Right atrium auricular region (tissue), 2 donors: ENCODE measurements at places on chromosomes 5 and 9.

DNA sequence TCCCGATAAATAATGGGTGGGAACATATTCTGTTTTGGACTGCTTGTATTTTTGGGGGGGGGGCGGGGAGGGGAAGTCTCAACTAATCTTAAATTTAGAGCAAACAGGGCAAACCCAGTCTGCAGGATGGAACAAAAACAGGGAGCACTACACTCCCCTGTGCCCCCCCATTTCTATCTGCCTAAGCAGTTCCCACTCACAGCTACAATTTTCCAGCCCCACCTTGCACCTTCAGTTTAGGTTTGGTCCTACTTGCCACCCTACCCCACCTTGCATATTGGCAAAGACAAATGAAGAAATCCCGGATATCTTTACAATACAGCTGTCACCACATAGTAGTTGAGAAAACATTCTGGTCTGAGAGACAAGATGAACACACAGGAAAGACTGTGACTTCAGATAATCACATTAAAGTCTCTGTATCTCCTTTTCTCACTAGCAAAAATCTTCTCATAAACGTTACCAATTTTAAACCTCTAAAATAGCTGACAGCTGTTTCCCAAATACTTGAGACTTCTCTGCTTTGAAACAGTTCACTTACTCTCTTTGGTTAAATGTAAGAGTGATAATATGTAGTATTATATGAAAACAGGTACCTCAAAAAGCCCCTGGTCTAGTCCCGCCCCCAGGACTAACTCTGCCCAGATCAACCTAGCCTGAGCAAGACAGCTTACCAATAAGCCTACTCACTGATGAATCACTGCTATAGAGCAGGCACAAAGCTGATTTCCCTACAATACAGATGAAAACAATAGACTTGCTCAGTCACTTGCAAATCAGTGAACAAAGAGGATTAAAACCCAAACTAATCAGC lies 5.2 kb upstream of the RAPGEF6 start:
- DNase-seq: no peak

DNA sequence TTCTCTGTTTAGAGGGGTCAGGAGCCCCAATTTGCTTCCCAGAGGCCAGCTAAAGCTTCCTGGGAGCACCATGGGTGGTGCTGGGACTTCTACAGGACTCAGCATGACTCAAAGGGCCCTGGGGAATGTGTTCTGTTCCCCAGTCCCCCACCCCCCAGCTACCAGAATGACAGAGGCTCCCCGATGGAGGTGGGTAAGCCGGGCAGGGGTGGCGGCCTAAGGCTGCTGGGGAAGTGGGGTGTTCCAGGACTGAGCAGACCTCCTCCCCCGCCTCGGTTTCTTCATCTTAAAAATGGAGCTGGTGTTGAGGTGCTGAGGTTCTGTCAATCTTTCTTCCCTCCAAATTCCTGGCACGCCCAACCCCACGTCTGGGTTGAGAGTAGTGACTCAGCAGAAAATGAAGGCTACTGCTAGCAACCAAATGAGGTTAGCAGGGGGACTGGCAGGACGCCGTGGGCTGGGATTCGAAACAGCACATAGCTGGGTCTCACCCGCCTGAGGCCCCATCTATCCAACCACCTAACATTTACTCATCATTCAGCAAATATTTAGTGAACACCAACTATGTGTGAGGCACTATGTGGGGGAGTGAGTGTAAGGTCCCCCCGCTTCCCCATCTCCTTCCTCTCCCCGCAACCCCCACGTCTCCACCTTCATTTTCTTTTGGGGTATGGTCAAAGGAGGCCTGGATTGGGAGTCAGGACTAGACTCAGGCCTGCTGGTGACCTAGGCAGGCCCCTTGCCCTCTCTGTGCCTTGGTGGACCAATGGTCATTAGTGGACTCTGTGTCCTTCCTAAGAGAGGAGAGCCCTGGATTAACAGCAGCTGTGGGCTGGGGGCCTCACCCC lies 50.2 kb downstream of the C9orf50 start:
- DNase-seq: peak; percentile 73

GRCh38 chr9:93667627-93668026 lies 91.2 kb downstream of the PHF2 start:
- DNase-seq: no peak

GRCh38 chr5:65832603-65833228 lies 93.7 kb upstream of the ERBIN start:
- DNase-seq: no peak

- no peak for DNase-seq
Measured at GRCh38 chr9:35697486-35697885, 7.8 kb upstream of the TPM2 start.

DNA sequence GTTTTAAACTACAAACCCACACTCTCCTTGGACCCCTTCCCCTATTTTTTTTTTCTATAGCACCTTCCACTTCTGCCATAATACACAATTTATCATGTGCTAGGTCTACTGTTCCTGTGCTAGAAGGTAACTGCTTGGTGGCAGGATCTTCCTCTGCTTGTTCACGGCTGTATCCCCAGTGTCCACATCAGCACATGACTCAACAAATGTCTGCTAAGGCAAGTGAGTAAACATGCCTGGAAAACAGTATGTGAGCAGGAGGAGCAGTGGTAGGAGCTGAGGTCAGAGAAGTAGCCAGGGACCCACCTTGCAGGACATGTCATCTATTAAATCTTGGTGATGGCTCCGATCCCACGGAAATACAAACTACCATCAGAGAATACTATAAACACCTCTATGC lies 79.4 kb downstream of the AUH start:
- no peak for DNase-seq

DNA sequence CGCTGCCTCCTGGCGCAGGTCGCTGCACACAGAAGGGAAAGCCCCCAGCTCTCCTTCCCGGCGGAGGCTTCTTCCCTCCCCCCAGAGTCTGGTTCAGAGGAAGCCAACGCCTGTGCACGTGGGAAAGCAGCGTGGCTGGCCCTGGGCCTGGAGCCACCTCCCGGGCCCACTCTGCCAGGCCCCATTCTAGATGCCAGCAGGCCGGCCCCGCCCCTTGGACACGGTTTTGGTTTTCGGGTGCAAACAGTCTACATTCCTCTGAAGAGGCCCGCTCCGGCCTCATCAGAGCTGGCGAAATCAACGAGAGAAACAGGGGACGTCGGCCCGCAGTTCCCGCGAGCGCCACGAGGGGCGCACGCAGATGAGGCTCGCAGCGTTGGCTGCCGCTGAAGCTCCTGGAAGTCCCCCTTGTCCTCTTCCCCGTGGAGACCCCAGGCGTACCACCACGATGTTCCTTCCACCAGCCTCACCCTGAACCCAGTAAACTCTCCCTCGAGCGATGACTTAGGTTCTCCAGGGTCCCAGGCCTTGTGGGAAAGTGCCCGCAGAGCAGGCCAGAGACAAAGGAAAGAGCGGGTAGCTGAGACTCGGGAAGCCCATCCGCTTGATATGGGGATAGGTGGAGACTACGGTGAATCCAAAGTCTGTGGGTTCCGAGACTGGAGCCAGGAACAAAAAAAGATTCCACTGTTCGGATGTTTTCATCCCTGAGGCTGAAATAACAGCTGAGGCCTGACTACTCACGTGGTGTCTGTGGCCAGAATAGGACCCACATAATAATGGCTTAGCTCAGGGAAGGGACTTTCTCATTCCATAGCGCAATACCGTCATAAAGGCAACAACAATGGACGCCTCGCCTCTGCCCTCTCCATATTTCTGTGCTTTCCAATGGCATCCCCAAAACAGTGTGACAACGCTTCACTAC lies 64.2 kb downstream of the KLF4 start:
- peak; percentile 92 for DNase-seq

GRCh38 chr5:145829708-145830361 lies 5.3 kb downstream of the PRELID2 start:
- no peak for DNase-seq

DNA sequence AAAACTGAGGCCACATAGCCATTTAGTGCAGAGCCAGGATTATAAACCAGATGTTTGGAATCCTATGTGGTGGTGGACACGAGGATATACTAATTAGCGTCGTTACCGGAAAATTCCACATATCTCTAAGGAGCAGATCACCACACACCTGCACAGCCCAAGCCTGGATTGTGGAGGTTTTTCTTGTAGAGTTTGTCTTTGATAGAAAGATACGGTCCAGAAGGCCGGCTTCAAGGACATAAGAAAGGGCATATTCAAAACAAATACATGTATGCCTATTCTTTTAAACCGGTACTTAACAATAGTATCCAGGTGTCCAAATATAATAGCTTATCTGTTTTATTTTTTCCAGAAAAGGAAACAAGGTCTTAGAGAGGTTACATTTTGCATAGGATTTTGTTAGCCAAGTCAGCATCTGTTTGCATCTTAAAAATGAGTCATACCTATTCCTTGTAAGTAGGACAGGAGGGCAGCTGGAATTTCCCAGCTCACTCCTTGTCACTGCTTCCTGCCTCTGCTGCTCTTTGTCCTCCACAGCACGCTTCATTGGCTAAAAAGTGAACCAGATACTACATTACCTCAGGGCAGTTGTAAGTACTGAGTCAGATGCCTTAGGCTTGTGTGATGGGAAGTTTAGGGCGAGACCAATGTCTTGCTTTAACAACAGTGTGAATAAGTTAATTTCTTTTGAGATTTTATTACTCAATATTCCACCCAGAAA lies 3.6 kb downstream of the TMC1 start:
- DNase-seq: no peak

GRCh38 chr5:132184588-132184987 lies 43.1 kb downstream of the P4HA2 start:
- no peak for DNase-seq

- no peak for DNase-seq
Measured at GRCh38 chr5:139658501-139658927, 10.4 kb downstream of the CXXC5 start.

DNA sequence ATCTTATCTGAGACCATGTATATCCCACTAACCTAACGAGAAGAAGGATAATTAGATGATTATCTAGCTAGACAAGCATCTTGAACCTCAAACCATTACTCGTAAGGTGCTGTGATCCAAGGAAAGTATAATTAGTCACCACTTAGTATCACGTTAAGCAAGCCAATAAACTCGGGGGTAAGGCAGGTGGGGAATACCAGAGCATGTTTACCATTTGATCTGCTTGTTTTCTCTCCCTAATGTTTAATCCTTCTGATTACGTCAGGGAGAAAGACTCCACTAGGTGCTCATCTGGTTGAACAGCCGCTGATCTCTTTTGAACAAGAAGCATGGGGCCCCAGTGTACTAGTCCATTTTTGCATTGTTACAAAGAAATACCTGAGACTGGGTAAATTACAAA lies 69.9 kb upstream of the SLC1A1 start:
- DNase-seq: no peak

DNA sequence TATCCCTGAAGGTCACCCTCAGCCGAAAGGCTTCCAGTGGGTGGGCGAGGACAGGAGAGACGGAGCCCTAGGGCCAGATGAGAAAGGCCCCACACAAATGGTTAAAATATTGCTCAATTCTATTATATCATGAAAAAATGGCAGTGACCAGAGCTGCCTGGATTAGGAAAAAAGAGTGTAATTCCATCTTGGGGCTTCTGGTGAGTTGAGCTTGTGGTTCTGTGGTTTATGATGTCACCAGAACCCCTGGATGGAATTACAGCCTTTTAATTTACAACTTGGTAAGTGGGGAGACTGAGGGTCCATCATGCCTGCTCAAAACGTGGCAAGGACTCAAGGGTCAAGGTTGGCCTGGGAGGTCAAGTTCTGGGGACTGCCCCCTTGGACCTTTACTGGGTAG lies 55.5 kb upstream of the STC2 start:
- no peak for DNase-seq

GRCh38 chr5:159905496-159905895 lies 10.8 kb upstream of the ADRA1B start:
- no peak for DNase-seq

DNA sequence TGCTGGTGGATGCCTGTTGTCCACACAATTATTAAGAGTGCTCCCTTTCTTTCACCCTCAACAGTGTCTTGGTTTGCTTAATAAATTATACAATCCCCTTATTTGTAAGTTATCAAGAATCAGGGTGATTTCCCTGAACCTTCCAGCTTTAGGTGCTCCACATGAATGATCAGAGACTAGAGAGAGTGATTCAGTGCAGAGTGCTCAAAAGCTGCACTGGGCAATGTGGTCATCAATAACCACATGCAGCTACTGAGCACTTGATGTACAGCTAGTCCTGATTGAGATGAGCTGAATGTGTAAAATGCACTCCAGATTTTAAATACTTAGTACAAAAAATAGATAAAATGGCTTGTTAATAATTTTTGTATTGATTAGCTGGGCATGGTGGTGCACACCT lies 76.8 kb upstream of the TRIO start:
- DNase-seq: no peak

- DNase-seq: no peak
Measured at GRCh38 chr9:33220681-33221567, 19.0 kb upstream of the SPINK4 start.

DNA sequence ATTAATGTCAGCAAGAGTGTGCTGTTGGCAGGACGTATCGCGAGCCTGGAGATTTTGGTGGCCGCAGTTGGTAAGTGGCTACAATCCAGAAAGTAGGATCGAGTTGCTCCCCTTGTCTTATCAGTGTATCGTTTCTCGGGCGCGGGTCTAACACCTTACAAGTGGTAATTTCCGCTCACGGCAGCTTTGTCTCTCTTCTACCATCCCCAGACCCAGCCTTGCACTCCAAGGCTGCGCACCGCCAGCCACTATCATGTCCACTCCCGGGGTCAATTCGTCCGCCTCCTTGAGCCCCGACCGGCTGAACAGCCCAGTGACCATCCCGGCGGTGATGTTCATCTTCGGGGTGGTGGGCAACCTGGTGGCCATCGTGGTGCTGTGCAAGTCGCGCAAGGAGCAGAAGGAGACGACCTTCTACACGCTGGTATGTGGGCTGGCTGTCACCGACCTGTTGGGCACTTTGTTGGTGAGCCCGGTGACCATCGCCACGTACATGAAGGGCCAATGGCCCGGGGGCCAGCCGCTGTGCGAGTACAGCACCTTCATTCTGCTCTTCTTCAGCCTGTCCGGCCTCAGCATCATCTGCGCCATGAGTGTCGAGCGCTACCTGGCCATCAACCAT lies 1.1 kb downstream of the PTGER4 start:
- DNase-seq: no peak

DNA sequence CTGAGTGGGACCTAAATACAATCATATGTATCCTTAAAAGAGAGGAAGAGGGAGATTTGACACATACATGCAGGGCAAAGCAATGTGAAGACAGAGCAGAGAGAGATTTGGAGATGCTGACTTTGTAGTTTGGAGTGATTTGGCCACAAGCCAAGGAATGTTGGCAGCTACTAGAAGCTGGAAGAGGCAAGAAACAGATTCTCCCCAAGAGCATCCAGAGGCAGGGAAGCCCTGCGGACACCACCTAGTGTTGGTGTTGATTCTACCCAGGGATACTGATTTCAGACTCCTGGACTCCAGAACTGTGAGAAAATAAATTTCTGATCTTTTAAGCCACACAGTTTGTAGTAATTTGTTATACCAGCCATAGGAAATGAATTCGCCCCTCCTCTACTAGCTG lies 64.9 kb upstream of the OSMR start:
- DNase-seq: peak; percentile 79

- DNase-seq: no peak
Measured at GRCh38 chr9:118336250-118336942, 632.2 kb downstream of the TLR4 start.

GRCh38 chr9:127505396-127506116 lies 54.2 kb downstream of the LRSAM1 start:
- DNase-seq: no peak
